ENCODE measurements at places on chromosomes 2 and 18.

DNA sequence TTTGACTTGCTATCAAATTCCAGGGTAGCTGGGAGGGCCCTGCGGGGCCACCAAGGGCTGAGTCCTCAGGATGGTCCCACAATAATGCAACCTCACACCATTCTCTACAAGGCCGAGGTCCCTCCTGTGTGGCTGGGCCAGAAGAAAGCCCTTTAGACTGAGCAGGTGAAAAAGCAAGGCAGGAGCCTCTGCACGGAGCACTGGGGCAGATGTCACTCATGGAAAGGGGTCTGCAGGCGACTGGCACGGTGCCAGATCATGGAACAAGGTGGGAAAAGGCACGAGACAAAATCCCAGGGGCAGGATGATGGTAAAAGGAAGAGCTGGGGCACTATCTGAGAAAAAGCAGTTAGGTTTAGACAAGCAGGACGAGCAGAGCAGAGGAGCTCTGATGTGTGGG, 16.1 kb downstream of the HJURP start:
- DNase-seq, result no peak

DNA sequence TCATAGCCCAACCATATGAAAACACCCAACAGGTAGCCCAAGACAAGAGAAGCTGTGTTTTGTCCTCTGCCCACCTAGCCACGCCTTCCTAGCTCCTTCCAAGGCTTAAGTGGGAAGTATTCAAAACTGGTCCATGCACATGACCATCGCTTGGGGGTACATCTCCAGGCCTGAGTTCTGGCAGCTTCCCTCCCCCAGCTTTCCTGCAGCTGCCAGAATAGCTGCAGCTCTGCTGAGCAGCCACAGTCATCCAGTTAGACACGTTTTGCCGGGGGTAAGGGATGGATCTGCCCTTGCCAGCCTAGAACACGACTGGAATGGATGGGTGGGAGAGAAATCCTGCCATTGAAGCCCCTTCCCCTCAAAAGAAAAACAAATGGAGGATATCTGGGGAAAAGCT, 166.8 kb downstream of the NRP2 start:
- no peak for DNase-seq

- DNase-seq, result no peak
These were observed 155.8 kb downstream of the RHBDD1 start for GRCh38 chr2:226991663-226992062.

DNA sequence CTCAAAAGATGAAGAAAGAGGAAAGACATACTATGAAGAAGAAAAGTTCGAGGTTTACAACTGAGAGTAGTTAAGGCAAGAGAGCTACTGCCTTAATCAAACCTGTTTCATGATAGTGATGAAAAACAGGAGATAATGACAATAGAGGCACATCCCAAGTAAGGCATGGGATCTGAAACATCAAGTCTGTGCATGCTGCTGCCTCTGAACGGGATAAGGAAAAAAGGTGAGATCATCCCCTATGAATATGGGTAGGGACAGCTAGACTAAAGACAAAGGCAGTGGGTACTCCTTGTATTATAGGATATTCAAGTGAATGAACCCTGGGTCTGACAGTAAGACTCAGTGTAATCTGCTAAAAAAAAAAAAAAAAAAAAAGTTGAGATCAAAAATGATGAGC, 3.0 kb downstream of the EXOC6B start:
- DNase-seq, result no peak

GRCh38 chr18:35756506-35757117, 175.1 kb downstream of the GALNT1 start:
- DNase-seq, result peak; percentile 61

GRCh38 chr2:138711812-138712211, 68.4 kb downstream of the NXPH2 start:
- DNase-seq, result no peak

GRCh38 chr2:70403267-70404053, 101.6 kb upstream of the FAM136A start:
- peak; percentile 74 for DNase-seq

DNA sequence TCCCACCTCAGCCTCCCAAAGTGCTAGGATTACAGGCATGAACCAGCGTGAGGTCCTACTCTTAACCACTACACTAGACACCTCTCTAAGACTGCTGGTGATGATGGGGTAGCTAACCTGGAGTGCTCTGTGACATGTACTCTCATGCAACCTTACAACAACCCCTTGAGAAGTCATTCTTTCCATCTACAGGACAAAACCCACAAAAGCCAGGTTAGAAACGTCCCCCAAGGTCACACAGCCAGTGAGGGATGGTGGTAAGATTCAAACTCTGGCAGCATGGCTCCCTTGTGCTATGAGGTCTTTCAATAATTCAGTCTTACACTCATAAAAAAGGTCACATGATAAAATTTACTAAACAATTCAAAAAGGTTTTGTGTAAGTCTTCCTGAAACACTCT, 94.8 kb upstream of the SERTAD2 start:
- no peak for DNase-seq

GRCh38 chr2:119671016-119671415, 8.0 kb upstream of the TMEM177 start:
- DNase-seq, result peak; percentile 45

- peak; percentile 14 for DNase-seq
These were observed 48.0 kb downstream of the SERPINB8 start for GRCh38 chr18:64017870-64018269.

- DNase-seq, result no peak
These were observed 14.9 kb downstream of the SALL3 start for GRCh38 chr18:78994531-78994930.

DNA sequence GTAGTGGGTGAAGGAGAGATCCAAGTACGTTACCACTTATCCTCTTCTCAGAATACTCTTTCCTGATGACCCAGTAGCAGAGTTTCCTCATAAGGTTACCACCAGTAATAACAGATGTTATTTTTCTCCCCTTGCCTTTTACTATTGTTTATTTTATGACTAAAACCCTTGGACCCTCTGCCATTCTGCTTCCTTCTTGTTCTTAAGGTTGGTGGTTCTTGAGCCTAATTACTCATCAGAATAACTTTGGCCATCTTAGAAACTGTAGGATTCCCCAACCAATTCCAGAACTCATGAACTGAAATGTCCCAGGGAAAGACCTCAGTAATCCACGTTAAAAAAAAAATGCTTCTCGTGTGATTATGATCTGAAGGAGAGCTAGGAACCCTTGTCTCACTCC, 64.9 kb downstream of the CHST9 start:
- no peak for DNase-seq

- no peak for DNase-seq
These were observed 43.2 kb downstream of the NCKAP5 start for GRCh38 chr2:133525090-133525489.

- no peak for DNase-seq
These were observed 18.9 kb downstream of the AOX1 start for GRCh38 chr2:200604571-200605255.

- no peak for DNase-seq
These were observed 899 bp upstream of the PSTPIP2 start for GRCh38 chr18:46072959-46073358.

DNA sequence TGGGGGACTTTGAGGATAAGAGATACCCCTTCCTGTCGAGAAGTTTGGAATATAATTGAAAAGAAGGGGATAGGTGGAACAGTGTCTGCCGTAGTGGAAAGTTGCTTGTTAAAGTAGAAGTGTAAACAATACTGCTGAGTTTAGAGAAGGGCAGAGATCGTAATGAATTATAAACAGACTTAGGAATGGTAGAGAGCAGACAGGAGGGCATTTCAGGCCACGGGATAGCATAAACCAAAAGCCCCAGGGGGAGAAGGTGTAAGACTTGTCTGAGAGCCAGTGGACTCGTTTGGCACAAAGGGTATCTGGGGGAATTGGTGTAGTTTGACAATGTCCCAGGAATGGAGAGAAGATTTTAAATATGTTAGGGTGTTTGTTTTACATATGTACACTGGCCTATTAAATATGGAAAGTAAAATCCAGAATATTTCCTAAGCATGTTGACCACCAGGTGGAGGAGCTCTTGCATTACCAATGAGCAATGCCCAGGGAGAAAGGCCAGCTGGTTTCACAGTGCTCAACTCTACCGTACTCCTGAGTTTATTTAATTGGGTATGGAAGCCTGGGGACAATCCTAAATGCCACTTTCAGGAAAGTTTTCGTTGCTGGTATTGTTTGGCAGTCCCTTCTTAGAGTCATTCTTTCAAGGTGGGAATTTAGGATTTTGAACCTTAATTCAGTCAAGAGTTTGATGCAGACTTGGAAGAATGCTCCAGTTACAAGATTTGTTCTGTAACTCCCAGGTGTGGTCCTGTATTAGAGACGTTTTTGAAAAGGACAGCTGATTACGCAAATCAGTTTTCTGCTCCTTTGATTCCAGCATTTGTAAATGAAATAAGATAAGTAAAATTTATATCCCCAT, 7.5 kb downstream of the COPS8 start:
- DNase-seq, result peak; percentile 24

- no peak for DNase-seq
These were observed 228.0 kb upstream of the SALL3 start for GRCh38 chr18:78751664-78752063.

- no peak for DNase-seq
These were observed 960.1 kb downstream of the CPS1 start for GRCh38 chr2:211516537-211516936.

DNA sequence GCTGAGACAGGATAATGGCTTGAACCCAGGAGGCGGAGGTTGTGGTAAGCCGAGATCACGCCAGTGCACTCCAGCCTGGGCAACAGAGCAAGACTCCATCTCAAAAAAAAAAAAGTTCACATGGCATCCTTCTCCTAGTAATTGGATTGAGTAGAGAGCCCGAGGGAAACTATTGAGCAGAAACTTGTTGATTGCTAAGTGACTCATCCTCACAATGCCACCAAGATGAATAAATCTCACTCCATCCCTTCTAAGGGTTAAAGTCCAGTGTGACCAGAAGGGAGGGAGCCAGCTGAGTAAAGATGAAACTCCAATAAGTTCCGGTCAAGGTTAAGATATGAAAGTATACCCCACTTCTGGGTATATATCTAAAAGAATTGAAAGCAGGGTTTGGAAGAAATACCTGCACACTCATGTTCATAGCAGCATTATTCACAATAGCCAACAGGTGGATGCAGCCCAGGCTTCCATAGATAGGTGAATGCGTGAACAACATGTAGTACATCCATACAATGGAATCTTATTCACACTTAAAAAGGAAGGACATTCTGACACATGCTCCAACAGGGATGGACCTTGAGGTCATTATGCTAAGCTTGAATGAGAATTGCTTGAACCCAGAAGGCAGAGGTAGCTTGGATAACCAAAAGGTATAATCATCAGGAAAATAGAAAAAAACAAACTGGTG, 13.0 kb upstream of the FHL2 start:
- peak; percentile 67 for DNase-seq

- DNase-seq, result no peak
These were observed 179.2 kb downstream of the RIT2 start for GRCh38 chr18:42936289-42936688.

- DNase-seq, result no peak
These were observed 320.4 kb downstream of the DLGAP1 start for GRCh38 chr18:4134700-4135099.

GRCh38 chr18:11791131-11791530, 60.1 kb upstream of the CHMP1B start:
- DNase-seq, result no peak

GRCh38 chr18:71115261-71115660, 826.4 kb downstream of the SOCS6 start:
- no peak for DNase-seq
